ENCODE measurements at places on chromosomes 6 and 20.
A peak's percentile ranks its signal among the peaks of the same experiment; 100 is the strongest.

DNA sequence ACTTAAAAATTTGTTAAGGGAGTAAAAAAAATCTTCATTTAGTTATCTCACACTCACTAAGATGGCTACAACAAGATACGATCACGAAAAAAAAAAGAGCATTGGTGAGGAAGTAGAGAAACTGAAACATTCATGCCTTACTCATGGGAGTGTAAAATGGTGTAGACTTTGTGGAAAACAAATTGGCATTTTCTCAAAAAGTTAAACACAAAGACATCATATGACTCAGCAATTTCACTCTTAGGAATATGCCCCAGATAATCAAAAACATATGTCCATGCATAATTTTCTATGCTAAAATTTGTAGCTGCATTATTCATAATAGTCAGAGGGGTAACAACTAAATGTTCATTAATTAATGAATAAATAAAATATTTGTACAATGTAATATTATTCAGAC, 120.9 kb upstream of the IRAK1BP1 start:
- no peak for DNase-seq

- no peak for DNase-seq
Observed at GRCh38 chr20:23002276-23002675, 32.8 kb upstream of the SSTR4 start.

DNA sequence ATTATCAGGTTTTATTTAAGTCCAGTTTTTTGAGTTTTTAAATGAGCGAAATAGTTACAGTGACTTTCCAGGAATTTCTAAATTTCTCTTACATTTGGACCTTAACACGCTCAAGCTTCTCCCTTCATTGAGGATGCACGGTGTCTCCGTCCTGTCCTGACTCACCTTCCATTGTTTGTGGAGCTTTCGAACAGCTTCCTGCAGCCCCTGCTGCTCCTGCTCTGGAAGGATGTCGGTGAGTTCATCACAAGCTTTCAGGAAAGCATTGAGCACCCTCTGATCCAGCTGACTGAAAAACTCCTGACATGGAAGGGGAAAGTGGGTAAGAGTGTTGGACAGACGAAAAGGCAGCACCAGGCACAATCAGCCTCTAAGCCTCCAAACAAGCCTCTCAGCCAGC, 183.7 kb downstream of the SYNE1 start:
- DNase-seq: no peak

DNA sequence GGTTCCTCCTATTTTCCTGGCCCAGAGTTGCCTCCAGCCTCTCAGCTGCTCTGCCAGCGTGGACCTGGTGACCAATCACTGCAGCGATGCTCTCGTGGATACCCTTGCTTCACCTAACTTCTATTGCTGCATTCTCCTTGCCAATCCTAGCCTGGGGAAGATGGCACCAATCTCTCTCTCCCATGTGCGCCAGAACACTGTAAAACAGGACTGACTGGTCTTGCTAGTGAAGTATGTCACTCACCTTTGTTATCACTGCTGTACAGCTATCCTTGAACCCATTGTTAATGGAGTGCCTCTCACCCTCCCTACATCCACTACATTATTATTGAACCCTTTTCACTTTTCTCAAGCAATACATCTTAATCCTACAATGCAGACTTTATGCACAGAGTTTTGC, 80.1 kb downstream of the LYRM4 start:
- no peak for DNase-seq

- DNase-seq: no peak
Observed at GRCh38 chr6:15420959-15421438, 175.1 kb downstream of the JARID2 start.

- no peak for DNase-seq
Observed at GRCh38 chr6:167058261-167058660, 59.1 kb downstream of the CEP43 start.

GRCh38 chr6:75386050-75386770, 101.6 kb upstream of the TMEM30A start:
- no peak for DNase-seq

- no peak for DNase-seq
Observed at GRCh38 chr20:46043556-46043955, 14.5 kb downstream of the SLC12A5 start.

DNA sequence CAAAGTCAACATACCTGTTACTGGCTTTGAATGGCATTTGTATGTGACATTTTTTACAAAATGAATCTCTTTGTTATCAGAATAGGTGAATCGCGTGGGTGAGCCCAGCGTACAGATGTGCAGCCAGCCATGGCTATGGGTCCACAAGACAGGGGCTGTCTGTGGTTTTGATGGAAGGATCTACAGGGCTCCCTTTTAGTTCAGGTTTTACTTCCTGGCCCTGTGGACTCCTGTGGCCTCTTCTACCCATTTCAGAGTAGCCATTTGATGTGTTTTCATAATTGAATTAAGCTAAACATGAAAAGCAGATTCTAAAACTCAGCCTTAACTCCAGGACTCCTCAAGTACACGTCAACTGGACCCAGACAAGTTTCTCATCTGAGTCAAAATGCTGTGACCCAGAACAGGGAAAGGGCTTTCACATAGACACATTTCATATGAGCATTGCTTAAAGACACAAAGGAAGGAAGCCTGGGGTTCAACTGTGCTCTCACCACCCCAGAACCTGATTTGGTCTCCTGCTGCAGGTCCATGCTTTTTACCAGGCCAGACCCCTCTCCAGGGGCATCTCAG, 105.3 kb upstream of the NAA20 start:
- no peak for DNase-seq

- no peak for DNase-seq
Observed at GRCh38 chr20:37226889-37227288, 34.7 kb downstream of the GHRH start.

- no peak for DNase-seq
Observed at GRCh38 chr6:16844183-16844582, 82.9 kb upstream of the ATXN1 start.

- DNase-seq: no peak
Observed at GRCh38 chr6:142300758-142301650, 803 bp upstream of the ADGRG6 start.

DNA sequence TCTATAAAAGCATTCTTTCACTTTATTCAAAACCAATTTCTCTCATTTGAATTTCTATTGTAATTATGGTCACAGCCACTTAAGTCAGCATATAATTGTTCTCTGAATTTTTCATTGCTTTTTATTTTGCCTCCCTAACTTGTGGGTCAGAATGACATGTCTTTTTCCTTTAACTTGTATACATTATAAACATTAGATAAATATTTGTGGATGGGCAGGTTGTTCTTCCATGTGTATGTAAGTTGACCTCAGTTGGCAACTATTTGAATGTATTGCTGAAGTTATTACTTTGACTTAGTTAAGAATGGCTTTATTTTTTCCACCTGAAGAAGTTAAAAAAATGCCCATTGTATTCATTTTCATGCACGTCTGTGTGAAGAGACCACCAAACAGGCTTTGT, 83.0 kb upstream of the MAP3K7 start:
- no peak for DNase-seq

GRCh38 chr6:157982102-157982562, 469 bp downstream of the SYNJ2 start:
- DNase-seq: peak; percentile 34

DNA sequence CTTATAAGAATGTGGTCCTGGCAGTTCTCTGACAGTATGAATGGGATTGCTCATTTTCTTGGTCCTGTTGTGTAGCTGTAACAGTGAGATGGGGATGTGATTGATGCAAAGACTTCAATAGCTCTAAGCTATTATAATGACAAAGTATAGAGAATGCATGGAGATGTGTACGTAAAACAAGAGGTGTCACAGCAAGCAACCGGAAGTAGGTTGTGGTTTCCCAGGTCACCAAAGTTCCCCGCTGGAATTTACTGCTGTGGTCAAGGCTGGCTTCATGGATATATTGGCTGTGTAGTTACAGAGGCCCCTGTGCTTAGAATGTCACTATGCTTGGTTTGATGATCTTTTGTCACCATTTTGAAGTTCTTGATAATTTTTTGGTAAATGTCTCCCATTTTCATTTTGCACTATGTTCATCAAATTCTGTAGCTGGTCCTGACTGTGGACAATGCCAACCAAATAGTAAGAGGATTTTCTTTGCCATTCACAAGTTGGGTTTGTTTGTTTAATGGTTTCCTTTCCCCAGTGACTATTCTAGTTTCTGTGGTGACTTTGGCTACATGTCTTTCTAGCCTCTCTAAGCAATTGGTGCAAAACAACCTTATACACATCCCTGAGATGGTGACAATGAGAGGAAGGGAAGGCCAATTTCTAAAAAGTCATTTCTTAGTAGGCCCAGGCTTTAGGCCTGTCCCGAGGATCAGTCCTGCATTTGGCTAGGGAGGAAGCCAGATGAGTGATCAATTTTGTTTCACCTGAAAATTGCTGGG, 10.5 kb downstream of the DNAH8 start:
- no peak for DNase-seq

GRCh38 chr6:126747728-126748540, 370.5 kb upstream of the RSPO3 start:
- no peak for DNase-seq

DNA sequence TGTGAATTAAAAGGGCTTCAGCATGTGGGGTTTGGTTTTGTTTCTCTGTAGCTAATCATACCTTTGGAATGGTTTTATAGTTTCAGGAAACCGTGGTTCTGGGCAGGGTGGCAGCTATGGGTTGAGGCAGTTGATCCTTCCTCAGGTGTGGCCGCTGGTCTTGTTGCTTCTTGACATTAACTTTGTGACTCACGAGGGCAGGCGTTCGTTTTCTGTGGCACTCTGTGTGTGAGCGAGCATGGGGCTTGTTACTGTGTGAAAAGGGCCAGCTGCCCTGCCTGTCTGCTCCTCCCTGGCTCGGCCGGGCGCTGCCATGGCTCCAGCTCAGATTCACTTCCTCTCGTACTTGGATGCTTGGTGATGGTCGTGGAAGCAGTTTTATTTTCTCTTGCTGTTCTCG, 16.2 kb downstream of the DNAJC5 start:
- DNase-seq: no peak

GRCh38 chr6:108074057-108074358, 533 bp downstream of the OSTM1 start:
- DNase-seq: no peak

- DNase-seq: no peak
Observed at GRCh38 chr6:136079701-136080565, 170.2 kb downstream of the MTFR2 start.

Data from D721Med (cell line).